Cerebellum (tissue), 4 donors: ENCODE measurements at places on chromosomes 13 and 19. TPM values are rescaled to one million over a fixed set of nuclear protein-coding genes. Genes with fewer than 3 reads are reported as not detected.

ATP4B gene
- total RNA-seq: not detected

DNA sequence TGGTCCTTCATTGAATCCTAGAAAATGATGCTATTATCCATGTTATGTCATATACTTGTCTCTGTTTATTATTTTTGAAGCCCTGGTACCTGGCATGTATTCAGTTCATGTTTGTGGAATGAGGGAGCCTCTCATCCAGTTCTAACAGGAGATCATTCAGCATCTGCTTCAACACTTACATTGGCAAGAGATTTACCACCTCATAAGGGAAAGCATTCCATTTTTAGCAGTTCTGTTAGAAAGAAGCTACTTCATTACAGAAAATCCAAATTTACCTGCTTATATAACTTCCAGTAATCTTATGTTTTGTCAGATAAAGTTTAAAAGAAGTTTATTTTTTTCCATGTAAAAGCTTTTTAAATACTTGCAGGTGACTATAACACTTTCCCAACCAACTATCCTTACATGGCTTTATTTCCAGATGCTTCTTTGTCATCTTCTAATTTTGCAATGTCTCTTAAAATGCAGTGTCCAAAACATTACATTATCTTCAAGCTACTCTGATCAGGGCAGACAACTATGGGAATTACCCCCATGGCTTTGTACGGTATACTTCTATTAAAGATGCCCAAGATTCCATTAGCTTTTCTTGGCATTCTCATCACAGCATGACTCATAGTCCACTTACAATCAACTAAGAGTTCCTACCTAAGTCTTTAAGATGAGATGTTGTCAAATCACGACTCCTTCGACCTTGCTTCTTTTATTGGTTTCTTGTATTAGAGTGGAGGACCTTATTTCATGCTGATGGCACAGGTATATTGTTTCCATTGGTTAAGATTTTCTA, 262.1 kb downstream of the PCDH9 start:
- DNase-seq: no peak

- DNase-seq: no peak
Measured at GRCh38 chr13:39602277-39602613, 748 bp downstream of the LHFPL6 start.

DNA sequence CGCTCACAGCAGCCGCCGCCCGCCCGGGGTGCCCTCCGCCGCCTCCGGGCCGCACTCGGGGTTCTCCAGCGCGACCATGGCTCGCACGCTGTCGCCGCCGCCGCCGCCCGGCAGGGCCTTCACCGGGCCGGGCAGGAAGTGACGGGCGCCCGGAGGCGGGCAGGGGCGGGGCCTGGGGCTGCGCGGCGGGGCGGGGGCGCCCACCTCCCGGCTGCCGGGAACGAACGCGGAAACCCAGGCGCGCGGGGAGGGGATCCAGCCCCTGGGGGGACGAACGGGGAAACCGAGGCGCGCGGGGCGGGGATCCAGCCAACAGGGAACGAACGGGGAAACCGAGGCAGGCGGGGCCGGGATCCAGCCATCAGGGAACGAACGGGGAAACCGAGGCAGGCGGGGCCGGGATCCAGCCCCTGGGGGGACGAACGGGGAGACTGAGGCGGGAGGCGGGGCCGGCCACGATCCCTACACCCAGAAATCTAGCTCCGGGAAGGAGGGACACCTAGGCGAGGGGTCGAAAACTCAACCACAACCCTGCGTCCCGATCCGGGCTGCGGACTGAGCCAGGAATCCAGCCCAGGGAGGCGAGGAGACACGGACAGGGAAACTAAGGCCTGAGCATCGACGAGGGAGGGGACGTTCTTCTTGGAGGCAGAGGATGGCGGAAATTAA, at the start of gene R3HDM4:
Gene R3HDM4 (minus strand): TSS at position 140 of the 669 bp plus-strand sequence. CDS start 62 bp downstream, at position 78.
- peak; percentile 92 for DNase-seq

DNA sequence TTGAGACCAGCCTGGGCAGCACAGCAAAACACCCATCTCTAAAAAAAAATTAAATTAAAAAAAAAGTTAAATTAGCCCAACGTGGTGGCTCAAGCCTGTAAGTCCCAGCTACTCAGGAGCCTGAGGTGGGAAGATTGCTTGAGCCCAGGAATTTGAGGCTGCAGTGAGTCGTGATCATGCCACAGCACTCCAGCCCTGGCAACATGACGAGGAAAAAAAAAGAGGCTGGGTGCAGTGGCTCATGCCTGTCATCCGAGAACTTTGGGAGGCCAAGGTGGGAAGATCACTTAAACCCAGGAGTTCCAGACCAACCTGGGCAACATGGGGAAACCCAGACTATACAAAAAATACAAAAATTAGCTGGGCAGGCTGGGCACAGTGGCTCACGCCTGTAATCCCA, 2.2 kb upstream of the TMEM161A start:
- no peak for DNase-seq

CACNA1A gene
- 119 TPM for total RNA-seq

EMP3 gene
- total RNA-seq: 6.8 TPM

GRCh38 chr19:42284591-42285341, 15.7 kb downstream of the CIC start:
- DNase-seq: no peak
